ENCODE measurements at places on chromosomes 11 and 22. TPM values are rescaled to one million over a fixed set of nuclear protein-coding genes. Genes with fewer than 3 reads are reported as not detected.
A peak's percentile ranks its signal among the peaks of the same experiment; 100 is the strongest.

The RAG1 gene
- total RNA-seq: 0.79 TPM

The SLC6A5 gene
- total RNA-seq: not detected

The SDF2L1 gene
- 24.0 TPM for total RNA-seq

The INS gene
- 7,253 TPM for total RNA-seq

DNA sequence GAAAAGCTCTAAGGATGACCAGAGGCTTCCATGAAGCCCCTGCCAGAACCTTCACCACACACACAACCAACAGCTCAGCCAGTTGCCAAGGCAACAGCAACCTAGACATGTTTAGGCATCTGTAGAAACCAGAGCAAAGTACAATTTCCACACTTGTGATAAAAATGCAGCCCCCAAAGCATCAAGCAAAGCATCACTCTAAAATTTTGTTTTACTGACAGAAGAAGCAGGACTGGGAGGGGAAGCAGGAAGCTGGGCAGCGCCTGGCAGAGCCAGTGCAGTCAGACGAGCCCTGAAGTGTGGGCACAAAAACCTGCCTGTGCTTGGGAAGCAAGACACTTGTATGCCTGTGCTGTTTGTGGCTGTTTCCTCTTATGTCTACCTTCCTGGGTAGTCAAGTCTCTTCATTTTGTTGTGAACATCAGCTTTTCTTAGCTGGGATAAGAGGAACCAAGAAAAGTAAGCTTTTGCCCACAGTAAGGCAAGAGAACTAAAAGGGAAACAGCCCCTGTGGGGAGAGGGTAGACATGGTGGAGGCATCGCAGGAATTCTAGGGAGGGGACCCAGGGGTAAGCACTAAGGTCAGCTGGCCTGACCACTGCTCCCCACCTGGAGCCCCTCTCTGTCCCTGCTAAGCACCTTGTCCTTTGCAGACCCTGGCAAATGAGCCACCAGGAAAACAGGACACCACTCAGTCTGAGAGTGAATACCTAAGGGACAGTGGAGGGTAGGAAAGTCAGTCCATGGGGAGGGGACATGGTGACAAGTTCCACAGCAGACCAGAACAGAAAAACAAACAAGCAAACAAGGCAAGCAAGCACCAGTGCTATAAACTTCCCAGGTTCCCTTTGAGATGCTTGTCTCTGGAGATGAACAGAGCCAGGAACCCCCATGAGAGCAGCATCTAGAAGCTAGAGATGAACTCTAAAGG lies 13.4 kb downstream of the PACSIN2 start:
- no peaks in the 10 kb centered on the region for H3K27me3 ChIP-seq
- H3K36me3 ChIP-seq: no peaks in the 10 kb centered on the region
- H3K4me3 ChIP-seq: no peak overlapping the region

DNA sequence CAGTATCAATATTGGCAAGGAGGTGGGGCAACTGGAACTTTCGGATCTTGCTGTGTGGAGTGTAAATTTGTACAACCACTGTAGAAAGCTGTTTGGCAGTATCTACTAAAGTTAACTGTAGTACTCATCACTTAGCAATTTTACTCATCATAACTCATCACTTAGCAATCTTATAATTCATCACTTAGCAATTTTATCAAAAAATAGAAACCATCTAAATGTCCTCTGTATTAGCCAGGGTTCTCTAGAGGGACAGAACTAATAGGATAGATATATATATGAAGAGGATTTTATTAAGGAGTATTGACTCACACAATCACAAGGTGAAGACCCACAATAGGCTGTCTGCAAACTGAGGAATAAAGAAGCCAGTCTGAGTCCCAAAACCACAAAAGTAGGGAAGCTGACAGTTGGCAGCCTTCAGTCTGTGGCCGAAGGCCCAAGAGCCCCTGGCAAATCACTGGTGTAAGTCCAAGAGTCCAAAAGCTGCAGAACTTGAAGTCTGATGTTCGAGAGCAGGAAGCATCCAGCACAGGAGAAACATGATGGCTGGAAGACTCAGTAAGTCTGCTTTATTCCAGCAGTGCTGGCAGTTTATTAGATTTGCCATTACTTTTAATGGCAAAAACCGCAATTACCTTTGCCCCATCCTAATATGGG lies 92.9 kb upstream of the USP47 start:
- no peak overlapping the region for H3K4me3 ChIP-seq
- no peak overlapping the region for H3K27ac ChIP-seq
- H3K4me1 ChIP-seq: no peaks in the 10 kb centered on the region
- no peaks in the 10 kb centered on the region for H3K36me3 ChIP-seq
- no peak for DNase-seq
- no peaks in the 10 kb centered on the region for H3K27me3 ChIP-seq

DNA sequence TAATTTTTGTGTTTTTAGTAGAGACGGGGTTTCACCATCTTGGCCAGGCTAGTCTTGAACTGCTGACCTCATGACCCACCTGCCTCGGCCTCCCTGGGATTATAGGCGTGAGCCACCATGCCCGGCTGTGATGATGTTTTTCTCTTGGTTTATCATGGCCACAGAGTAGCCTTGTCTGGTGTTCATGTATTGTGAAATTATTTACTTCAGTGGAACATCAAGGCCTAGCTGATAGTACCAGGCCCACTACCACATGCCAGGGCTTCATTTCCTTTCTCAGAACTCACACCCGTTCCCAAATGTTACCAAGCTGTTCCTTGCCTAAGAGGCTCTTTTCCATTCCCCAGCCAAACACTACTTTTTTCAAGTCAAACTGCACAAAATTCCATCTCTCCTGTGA lies 6.1 kb upstream of the DDB2 start:
- H3K4me3 ChIP-seq: no peak overlapping the region
- no peaks in the 10 kb centered on the region for H3K27me3 ChIP-seq
- no peak for DNase-seq
- H3K27ac ChIP-seq: no peak overlapping the region
- H3K36me3 ChIP-seq: no peaks in the 10 kb centered on the region

DNA sequence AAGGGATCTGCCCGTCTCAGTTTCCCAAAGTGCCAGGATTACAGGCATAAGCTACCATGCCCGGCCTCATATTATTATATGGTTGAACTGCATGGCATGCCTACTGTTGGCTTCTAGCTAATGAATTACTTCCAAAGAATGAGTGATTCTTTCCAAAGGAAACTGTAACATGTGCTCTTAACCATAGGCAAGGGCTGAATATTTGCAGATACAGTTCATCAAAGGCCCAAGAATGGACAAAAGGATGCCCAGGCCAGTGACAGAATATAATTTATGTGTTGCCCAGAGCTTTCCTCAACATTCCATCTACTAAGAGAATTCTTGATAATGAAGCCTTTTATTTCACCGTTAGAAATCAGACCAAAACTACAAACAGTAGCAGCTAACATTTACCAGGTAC lies 27.0 kb upstream of the CCDC89 start:
- no peak overlapping the region for H3K4me3 ChIP-seq
- H3K27me3 ChIP-seq: no peaks in the 10 kb centered on the region
- no peak for DNase-seq
- H3K27ac ChIP-seq: no peak overlapping the region
- H3K4me1 ChIP-seq: no peaks in the 10 kb centered on the region

DNA sequence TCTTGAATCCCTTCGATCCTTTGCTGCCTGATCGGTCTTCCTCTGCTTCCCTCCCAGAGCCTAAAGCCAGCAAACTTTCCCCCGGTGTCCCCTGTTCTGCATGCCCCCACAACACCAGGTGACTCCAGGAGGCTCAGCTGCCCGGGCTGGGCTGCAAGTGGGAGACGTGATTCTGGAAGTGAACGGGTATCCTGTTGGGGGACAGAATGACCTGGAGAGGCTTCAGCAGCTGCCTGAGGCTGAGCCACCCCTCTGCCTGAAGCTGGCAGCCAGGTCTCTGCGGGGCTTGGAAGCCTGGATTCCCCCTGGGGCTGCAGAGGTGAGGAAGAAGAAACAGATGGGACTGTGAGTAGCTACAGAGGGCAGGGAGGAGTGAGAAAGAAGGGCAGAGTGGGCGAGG lies 3.6 kb downstream of the NHERF4 start:
- DNase-seq: no peak
- H3K27me3 ChIP-seq: no peaks in the 10 kb centered on the region
- H3K36me3 ChIP-seq: no peaks in the 10 kb centered on the region
- H3K4me3 ChIP-seq: no peak overlapping the region
- no peak overlapping the region for H3K27ac ChIP-seq

GRCh38 chr22:42272431-42272999 lies 2.1 kb upstream of the TCF20 start:
- no peak overlapping the region for H3K27ac ChIP-seq
- peaks cover 10% of the 10 kb centered on the region for H3K4me1 ChIP-seq
- H3K4me3 ChIP-seq: no peak overlapping the region
- no peaks in the 10 kb centered on the region for H3K36me3 ChIP-seq
- no peak for DNase-seq

GRCh38 chr11:26086028-26086427 lies 245.9 kb upstream of the ANO3 start:
- DNase-seq: no peak
- no peaks in the 10 kb centered on the region for H3K27me3 ChIP-seq
- no peaks in the 10 kb centered on the region for H3K36me3 ChIP-seq
- no peak overlapping the region for H3K4me3 ChIP-seq
- no peaks in the 10 kb centered on the region for H3K4me1 ChIP-seq
- H3K27ac ChIP-seq: no peak overlapping the region

- H3K27me3 ChIP-seq: no peaks in the 10 kb centered on the region
- H3K27ac ChIP-seq: no peak overlapping the region
- H3K4me1 ChIP-seq: no peaks in the 10 kb centered on the region
- no peak for DNase-seq
- H3K4me3 ChIP-seq: no peak overlapping the region
Observed at GRCh38 chr11:72333661-72334060, 89.7 kb upstream of the PHOX2A start.

GRCh38 chr22:50157709-50158375 lies 12.7 kb upstream of the PANX2 start:
- no peaks in the 10 kb centered on the region for H3K27me3 ChIP-seq
- H3K36me3 ChIP-seq: no peaks in the 10 kb centered on the region

DNA sequence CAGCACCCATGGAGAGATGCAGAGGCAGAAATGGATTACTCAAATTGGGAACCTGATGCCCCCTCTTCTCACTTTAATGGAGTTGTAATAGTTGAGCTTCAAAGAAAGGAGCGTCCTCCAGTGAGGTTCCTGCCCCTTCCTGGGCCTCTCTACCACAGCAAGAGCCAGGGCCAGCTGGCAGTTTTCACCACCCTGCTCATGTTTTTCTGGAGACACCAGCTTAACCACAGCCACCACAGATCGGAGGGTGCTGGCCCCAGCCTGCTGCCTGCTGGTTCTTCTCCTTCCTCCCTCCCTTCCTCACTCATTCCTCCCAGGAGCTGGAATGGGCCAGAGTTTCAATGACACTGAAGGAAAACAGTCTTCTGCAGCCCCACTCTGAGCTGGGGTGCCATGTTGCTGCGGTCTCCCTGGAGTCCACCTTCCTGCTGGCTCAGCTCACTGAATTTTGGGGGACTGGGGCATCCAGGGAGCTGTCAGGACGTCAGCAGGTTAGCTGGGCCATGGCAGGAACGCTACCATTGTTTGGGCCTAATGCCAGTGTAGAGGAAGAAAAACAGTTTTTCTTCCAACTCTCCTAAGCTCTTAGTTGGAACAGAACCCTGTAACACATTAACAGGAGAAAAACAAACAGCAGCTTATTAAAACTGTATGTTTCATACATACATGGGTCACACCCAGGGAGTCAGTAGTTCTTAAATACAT lies 57.7 kb downstream of the TRAF6 start:
- H3K27ac ChIP-seq: no peak overlapping the region
- H3K27me3 ChIP-seq: no peaks in the 10 kb centered on the region
- DNase-seq: no peak
- no peaks in the 10 kb centered on the region for H3K4me1 ChIP-seq
- no peak overlapping the region for H3K4me3 ChIP-seq
- no peaks in the 10 kb centered on the region for H3K36me3 ChIP-seq

GRCh38 chr11:2673871-2674471 lies 25.8 kb downstream of the KCNQ1OT1 start:
- DNase-seq: no peak
- peak overlapping the region; percentile 67 for H3K27ac ChIP-seq
- H3K36me3 ChIP-seq: no peaks in the 10 kb centered on the region
- no peaks in the 10 kb centered on the region for H3K27me3 ChIP-seq

- no peaks in the 10 kb centered on the region for H3K4me1 ChIP-seq
- no peaks in the 10 kb centered on the region for H3K27me3 ChIP-seq
- no peaks in the 10 kb centered on the region for H3K36me3 ChIP-seq
- DNase-seq: no peak
- no peak overlapping the region for H3K27ac ChIP-seq
Observed at GRCh38 chr11:16791191-16791961, 52.9 kb downstream of the C11orf58 start.

- no peak overlapping the region for H3K4me3 ChIP-seq
- H3K36me3 ChIP-seq: no peaks in the 10 kb centered on the region
- H3K27me3 ChIP-seq: no peaks in the 10 kb centered on the region
- H3K4me1 ChIP-seq: no peaks in the 10 kb centered on the region
- H3K27ac ChIP-seq: no peak overlapping the region
Observed at GRCh38 chr11:73263640-73264039, 8.5 kb upstream of the P2RY6 start.

DNA sequence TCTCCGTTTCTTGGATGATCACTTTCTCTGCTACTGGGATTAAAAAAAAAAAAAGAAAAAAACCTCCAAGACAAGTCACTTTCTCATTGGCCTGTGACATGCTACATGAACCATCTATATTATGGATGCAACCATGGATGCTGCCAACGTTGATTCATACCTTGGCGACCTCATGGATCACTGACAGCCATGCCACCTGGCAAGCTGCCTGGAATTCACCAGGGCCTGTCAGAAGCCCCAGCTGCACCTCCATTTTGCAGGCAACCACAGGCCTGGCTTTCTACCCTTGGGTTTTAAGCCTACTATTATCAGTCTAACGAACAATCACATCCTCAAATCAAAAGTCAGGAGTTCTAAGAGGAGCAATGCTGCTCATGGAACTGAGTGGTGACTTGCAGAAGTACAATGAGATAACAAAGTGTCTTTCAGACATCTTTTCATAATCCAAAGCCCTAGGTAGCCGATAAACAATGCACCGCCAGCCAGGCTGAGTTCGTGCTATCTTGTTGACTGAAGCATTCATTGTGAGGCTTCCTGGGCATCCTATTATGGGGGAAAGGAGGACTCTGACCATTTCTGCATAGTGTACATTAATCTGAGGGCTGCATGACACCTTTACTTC lies 48.0 kb upstream of the CADM1 start:
- no peaks in the 10 kb centered on the region for H3K27me3 ChIP-seq
- DNase-seq: no peak
- no peaks in the 10 kb centered on the region for H3K4me1 ChIP-seq
- no peak overlapping the region for H3K27ac ChIP-seq
- no peaks in the 10 kb centered on the region for H3K36me3 ChIP-seq

GRCh38 chr11:17790453-17790852 lies 55.9 kb downstream of the KCNC1 start:
- H3K27ac ChIP-seq: no peak overlapping the region
- H3K4me1 ChIP-seq: no peaks in the 10 kb centered on the region
- H3K4me3 ChIP-seq: no peak overlapping the region
- DNase-seq: no peak
- H3K36me3 ChIP-seq: no peaks in the 10 kb centered on the region
- no peaks in the 10 kb centered on the region for H3K27me3 ChIP-seq

All from pancreas (tissue), 10 donors.